Activated CD4-positive, alpha-beta T cell treated with anti-CD3 and anti-CD28 coated beads, Interleukin-2, amount 50 U/mL, for 24 hours (primary cell): ENCODE measurements at places on chromosomes 2 and 18.

DNA sequence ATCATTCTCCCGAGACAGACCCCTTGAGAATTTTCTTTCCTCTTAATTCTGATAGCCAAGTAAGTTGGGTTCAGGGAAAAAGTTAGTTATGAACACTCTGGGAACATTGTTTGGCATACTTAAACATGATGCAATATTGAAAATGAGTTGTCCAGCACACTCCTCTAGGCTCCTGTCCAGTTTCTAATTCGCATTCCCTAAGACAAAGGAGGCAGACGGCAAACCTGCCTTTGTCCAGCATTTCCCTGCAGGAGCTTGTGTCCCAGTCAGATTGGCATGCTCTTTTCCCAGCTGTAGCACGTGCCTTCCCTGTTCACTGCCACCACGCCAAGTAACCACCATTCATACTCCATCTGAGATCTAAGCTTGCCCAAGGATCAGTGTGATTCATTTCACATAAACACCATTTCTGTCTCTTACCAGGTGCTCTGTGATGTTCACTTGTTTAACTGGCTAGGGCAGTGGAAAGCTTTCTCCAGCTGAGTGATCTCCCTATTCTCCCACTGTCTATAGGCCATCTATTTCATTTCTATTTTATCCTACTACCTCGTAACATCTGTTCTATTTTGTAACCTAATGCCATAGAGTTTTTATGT is 150.0 kb upstream of the EPB41L3 start:
- no peak for DNase-seq

GRCh38 chr2:149103081-149103620 is 64.7 kb downstream of the LYPD6B start:
- no peak for DNase-seq

- no peak for DNase-seq
Measured at GRCh38 chr2:101617796-101618195, 79.7 kb upstream of the MAP4K4 start.

DNA sequence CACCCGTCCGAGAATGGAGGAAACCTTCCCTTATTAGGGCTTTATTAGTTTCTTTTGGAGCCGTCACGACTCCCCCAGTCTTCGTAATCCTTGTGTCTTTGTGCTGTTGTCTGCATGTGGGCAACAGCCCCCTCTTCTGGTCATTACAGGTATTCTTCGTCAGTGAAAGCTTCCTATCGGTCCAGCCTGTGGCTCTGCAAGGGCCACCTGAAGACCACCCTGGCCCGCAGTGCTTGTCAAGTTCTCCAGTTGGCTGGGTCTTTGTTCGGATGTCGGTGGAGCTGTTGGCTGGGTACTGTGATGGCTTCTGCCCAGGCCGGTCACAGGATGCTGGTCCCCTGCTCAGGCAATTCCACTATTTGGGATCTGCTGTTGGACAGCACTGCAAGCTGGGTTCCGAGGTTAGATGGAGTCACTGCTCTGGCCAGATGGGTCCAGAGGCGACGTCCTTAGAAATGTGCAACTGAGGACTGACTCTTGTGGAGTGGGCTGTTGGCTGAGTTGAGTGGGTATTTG is 19.2 kb downstream of the E2F6 start:
- DNase-seq = no peak

DNA sequence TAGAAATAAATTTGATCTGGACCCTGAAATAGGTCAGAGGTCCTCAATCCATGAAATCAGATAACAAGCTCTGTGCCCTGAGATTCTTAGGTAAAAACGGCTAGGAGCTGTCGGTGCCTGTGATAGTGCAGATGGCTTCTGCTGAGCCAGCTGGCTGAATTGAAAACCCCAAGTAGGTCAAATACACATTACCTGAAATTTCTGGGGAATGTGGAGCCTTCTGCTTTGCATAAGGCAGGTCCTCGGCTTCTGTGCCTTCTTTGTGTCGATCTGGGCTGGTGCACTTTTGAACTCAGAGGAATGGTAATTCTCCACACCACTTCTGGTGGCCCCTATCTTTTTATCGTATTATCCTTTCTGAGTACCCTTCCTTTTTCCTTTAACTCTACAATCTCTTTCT is 66.6 kb downstream of the CNTNAP5 start:
- no peak for DNase-seq

GRCh38 chr18:73136134-73136533 is 268.3 kb upstream of the NETO1 start:
- no peak for DNase-seq

DNA sequence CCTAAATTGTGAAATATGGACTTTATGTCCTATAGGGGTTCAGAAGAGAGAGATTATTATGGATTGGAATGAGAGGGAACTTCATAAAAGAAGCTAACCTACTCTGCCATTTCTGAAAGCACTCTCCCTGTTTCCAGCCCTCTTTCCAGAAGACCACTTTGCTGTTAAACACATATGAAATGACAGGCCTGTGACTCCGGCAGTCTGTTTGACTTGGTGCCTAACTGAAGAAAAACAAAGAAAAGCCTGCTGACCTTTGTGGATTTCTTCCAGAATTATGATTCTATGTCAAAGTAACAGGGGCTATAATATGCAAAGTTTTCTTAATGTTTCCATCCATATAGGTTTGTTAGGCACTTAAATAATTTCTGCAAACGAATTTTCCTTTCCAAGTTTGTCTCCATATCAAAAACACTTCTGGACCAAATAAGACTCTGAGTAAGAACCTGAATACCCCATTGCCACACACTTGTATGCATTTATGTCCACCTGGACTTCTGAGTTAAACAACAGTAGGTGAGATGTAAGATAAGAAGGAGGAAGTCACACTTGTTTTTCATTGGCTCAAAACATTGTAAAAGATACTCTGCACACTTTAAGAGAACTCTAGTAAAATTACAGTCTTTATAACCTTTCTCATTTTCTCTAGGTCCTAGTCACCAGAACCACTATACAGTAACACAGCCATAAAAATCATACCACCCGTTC is 111.7 kb downstream of the PIEZO2 start:
- DNase-seq = no peak

- DNase-seq = no peak
Measured at GRCh38 chr2:170180031-170180566, 2.2 kb downstream of the MYO3B start.

- no peak for DNase-seq
Measured at GRCh38 chr18:22999647-23000046, 66.5 kb downstream of the RBBP8 start.

- no peak for DNase-seq
Measured at GRCh38 chr2:172098650-172099471, 3.8 kb downstream of the DLX2 start.

- no peak for DNase-seq
Measured at GRCh38 chr2:120890566-120891360, 155.1 kb downstream of the GLI2 start.

DNA sequence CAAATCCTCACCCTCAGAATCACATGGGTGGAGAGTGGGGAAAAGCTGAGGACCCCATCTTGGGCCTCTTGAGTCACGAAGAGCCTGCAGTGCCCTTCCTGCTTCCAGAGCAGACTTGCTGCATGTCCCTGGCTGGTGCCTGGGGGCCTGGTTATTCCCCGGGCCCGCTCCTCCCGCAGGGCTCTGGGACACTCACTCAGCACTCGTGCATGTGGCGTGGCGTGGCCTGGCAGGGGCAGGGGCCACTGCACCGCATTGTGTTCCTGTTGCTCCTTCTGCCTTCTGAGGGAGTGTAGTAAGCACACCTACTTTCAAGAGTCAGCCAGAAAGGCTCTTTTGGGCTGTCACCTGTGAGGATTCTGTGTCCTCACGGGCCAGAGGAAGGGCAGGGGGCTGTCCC is 17.4 kb upstream of the MZT2A start:
- DNase-seq = no peak

GRCh38 chr2:3981446-3981987 is 278.1 kb downstream of the DCDC2C start:
- DNase-seq = no peak

- DNase-seq = no peak
Measured at GRCh38 chr2:85675866-85676548, 8.0 kb upstream of the SFTPB start.

DNA sequence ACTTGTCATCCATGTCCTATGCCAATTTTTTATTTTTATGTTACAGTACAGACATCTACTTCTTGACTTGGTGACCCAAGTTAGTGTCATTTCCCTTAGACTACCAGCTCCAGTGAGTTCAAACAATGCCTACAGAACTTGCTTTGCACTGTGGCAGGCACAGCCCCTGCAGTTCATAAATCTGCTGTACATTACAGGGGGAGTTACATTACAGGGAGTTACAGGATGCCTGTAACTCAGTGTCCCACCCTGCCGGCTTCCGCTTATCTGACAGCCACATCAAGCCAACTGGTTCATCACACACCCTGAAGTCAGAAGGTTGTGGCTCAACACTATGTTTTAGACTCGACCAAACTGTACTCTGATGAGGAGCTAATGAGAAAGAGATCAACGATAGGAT is 7.8 kb upstream of the NPAS2 start:
- no peak for DNase-seq

GRCh38 chr2:33395655-33396249 is 80.7 kb upstream of the RASGRP3 start:
- peak; percentile 5 for DNase-seq

DNA sequence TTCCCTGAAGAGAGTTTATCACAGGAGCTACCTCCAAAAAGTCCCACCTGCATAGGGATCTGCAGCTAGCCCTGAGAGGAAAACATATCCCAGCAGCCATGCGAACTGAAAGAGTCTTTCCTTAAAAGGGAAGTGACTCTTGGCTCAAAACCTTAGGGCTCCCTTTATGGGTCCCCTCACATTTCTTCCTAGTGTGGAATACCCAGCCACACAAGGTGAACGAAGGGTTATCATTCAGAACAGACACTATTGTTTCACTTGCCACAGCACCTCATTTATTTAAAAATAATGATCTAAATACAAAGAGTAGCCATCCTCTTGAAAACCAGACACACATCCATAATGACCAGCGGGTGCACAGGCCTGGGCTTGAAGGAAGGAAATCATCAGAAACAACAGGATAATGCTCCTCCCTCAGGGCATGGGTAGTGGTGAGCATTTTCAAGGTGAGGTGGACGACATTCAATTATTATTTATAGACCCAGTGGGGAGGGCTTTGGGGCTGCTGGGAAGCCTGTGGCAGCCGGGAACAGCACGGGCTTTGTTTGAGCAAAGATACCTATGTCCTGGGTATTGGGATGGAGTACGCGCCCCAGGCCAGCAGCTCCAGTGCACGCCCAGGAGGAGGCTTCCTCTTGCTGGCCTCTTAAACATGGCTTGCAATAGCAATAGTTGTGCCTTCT is 119.0 kb upstream of the ITGA6 start:
- DNase-seq = no peak

DNA sequence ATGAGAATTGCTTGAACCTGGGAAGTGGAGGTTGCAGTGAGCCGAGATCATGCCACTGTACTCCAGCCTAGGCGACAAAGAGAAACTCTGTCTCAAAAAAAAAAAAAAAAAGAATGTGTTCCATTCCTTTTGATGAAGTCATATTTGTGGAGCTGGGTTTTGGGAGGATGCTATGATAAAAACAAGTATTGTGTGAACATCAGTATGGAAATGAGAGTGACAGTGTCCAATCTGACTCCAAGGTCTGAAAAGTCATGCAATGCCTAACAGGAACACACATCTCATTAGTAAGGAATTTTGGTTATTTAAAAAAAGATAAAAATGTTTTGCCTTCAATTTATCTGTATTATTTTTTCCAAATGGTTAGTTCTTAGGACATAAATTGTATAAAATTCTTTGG is 11.8 kb downstream of the GCFC2 start:
- DNase-seq = no peak

- no peak for DNase-seq
Measured at GRCh38 chr2:148614322-148615049, 30.1 kb upstream of the EPC2 start.

DNA sequence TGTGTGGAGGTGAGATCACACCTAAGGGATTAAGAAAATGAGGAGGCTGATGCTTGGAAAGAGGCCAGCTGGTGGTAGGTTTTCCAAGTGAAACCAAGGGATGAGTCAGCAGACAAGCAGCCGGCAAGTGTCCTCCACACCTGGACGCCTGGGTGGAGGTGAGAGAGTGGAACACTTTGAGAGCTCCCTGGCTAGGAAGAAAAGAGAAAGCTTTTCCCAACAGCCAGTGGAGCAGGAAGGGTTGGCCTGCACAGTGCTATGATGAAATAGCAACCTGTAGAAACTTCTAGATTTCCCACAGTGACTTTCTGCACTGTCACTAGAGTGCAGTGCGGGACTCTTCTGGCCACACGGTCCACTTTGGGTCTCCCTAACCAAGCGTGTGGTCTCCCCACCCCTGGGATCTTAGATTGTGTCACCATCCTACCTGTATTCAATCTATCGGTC is 19.6 kb upstream of the IL37 start:
- DNase-seq = no peak
